ENCODE measurements at places on chromosomes 6 and 20.

- DNase-seq, result peak; percentile 43
Measured at GRCh38 chr6:126662966-126663365, 323.1 kb downstream of the CENPW start.

DNA sequence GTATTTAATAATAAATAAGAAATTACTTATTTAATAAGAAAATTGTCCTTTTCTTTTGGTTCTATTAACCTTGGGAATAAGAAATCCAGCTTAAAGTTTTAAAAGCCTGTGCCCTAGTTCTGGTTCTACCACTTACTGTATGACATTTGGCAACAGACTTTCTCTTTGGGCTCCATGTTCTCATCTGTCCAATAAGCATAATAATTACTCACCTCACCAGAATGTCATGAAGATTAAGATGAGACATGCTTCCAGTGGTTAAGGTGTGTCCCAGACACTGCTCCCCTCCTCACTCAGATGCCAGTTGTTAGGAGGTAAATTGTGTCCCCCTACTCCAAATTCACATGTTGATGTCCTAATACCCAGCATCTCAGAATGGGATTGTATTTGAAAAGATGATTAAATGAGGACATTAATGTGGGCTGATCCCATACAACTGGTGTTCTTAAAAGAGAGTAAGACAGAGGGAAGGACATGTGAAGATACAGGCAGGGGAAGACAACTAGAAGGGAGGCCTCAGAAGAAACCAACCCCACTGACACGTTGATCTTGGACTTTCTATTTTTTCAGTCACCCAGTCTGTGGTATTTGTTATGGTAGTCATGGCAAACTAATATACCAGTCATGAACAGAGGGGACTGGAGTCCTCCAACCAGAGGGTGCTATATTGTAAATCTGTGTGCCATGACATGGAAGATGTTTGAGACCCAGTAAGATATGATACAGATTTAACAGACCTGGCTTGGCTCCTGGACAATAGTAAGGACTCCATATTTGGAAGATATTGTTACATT lies 6.4 kb upstream of the MICAL1 start:
- DNase-seq, result no peak

DNA sequence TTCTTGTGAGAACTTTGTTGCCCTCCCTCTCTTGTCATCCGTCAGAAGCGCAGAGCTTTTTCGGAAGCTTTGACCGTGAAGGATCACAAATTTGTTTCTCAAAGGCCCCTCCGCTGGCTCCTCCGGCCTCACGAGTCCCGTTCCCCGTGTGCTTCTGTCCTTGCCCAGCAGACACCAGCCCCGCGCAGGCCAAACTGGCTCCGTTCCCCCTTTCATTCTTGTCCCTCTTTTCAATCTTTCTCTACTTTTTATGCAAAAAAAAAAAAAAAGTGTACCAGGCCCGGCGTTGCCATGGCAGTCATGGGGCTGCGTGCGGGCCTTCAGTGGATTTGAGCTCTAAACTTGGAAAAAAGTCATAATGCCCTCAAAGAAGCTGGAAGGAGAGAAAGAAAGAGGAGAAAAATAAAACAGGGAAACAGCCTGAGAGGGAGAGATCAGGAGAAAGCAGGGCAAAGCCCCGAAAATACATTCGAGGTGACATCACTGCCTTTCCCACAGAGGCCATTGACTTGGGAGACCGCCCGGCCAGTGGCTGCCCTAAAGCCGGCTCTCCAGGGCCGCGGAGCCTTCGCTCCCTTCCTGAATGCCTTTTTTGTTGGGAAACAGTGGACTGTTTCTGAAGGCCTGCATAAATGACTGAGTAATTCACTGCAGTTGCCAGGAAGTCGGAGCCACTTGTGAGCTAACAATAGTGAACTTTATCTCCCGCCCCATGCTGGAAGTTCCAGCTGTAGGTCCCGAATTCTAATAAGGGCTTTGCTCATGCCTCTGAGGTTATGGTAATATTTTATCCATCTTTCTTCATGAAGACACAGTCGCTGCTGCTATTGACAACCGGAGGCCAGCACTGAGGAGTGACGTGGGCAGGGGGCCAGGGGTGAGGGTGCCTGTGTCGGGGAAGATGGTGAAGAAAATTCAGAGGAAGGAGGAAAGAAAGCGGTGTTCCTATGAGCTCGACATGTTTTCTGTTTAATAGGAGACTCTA lies 670.9 kb downstream of the QKI start:
- DNase-seq, result peak; percentile 82

DNA sequence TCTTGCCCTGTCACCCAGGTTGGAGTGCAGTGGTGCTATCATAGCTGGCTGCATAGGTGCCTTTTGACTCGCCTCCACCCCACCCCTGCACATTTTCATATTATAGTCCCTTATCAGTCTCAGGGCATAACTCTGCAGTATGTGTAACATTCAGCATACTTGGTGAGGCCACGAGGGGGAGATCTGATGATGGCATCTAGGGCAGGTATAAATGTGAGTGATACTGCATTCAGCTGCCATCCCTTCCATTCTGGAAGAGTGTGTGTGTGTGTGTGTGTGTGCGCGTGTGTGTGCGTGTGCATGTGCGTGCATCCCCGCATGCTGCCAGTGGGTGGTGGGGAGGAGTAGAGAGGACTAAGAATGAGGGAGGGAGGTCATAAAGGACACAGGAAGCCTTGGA lies 81.4 kb downstream of the JARID2 start:
- DNase-seq, result no peak

DNA sequence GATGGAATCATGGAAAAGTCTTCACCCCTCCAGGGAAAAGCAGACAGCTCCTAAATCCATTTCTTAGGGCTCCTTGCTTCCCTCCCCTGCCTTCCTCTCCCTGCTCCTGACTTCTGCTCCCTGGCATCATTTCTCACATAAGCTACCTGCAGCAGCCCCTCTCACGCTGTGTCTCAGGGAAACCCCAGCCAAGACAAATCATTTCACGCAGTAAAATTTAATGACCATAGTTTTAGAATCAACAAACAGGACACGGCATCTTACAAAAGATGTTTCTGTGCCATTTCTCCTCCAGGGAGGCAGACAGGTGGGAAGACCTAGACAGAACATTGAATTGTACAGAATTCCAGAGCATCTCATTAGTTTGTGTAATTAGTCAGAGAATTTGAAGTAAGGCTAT lies 16.5 kb upstream of the FOXQ1 start:
- no peak for DNase-seq

DNA sequence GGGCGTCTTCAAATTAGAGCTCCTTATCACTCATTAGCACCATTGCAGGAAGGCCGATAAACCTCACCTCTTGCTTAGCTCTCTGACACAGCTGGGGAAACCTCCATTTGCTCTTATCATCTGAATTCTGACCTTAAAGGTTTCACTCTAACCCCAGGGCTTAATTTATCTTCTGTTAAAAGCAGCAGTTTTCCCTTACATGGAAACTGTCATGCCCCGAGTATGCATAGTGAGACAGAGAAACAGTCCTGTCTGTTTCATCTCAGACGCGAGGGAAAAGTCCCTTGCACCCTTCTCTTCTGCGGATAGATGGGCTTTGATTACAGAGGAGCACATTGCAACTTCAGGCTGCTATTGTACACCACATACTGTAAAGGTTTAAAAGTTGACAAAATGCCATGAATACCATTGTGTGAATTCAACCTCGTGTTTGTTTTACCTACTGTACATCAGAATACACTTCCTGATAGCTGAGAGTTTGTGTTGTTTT lies 191.5 kb upstream of the BMP2 start:
- DNase-seq, result no peak

- no peak for DNase-seq
Measured at GRCh38 chr6:150315626-150316025, 53.2 kb upstream of the IYD start.

DNA sequence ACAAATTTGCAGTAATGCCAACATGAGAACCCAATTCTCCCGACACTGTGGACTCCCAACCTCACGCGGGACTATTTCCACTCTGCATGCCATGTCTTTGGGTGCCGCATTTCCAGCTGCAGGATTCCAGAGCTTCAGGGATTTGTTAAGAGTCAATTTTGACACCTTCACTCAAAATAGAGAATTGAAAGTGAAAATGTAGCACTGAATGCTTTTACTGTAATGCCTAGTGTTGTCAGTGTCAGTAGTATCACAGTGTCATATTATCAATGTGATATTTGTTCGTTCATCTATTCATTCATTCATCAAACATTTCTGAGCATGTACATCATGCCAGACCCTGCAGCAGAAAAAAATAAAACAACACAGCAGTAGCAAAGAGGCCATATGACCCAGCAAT lies 13.4 kb upstream of the FAM50B start:
- DNase-seq, result no peak

GRCh38 chr6:111837641-111838500 lies 35.4 kb downstream of the FYN start:
- DNase-seq, result no peak

GRCh38 chr20:49593466-49594142 lies 25.7 kb upstream of the PTGIS start:
- DNase-seq, result no peak

- peak; percentile 86 for DNase-seq
Measured at GRCh38 chr6:121435444-121436069, at the start of gene GJA1. Gene GJA1, plus strand, starts transcription at chr6:121435646. Its CDS starts 11,202 bp downstream, at chr6:121446848.

GRCh38 chr6:169812257-169812644 lies 60.8 kb downstream of the ERMARD start:
- no peak for DNase-seq

DNA sequence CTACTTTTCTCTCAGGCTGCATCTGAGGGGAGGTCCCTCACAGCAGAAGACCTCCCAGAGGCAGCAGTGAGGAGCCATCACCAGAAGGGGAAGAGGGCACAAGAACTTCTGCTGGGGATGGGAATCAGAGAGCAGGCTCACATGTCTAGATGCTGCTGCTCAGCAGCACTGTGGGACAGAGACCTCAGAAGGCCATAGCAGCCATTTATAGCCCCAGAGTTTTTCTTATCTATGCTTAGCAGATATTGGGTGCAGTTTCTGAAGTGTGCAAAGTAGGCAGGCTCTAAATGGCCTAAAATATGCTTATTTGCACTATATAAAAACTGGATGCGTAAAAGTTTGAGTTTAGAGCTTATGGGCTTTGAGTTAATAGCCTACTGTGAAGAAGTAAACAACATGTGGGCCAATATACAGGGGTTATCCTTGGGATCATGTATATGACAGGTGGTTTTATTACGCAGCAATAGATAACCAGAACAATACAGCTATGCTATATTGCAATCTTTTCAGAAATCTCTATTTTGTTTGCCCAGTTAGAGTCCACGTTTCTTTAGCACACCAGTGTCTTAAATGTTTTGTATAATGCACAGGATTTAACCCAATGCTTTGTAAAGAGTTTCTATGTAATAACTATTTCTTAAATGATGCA lies 60.2 kb upstream of the TMEM244 start:
- no peak for DNase-seq

- DNase-seq, result peak; percentile 54
Measured at GRCh38 chr20:45833883-45834796, 541 bp downstream of the SNX21 start.

- no peak for DNase-seq
Measured at GRCh38 chr6:170184316-170184715, 106.6 kb downstream of the DLL1 start.

GRCh38 chr6:144349690-144350527 lies 64.8 kb downstream of the UTRN start:
- peak; percentile 64 for DNase-seq

DNA sequence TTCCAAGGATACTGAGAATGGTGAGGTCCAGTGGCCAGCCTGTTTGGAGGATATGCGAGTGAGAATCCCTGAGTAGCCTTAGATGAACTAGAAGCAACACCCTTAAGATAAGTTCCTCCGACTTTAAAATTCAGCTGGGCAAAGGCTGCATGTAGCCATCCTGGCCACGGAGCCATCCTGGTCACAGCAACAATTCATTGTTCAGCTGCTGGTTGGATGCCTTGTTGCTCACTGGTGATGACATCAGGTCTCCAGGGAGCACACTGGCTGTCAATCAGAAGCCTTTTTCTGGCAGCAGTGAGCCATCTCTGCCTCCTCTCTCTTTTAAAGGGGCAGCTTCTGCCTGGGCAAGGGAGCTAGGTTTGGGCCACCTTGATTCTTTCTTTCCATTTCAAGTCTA lies 22.4 kb upstream of the RIMS4 start:
- DNase-seq, result peak; percentile 58

DNA sequence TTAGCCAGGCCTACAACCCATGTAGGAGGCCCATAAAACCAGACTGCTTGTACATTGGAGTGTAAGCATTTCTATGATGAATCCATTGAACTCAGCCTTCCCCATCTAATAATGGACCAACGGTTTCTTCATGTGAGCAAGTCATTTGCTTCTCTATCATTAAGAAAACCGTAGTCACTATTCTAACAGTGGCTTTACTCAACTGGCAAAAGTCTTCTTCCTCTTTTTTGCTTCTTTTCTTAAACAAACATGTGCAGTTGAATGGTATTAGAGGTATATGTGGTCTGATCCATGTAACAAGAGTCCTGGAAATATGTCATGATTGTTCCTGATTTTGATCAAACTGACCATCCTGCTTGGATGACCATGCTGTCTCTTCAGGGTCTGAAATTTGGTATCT lies 132.4 kb upstream of the STXBP5 start:
- no peak for DNase-seq

- DNase-seq, result no peak
Measured at GRCh38 chr20:634148-634925, 18.7 kb downstream of the SRXN1 start.

- DNase-seq, result no peak
Measured at GRCh38 chr6:44171899-44172546, 13.4 kb downstream of the CAPN11 start.

DNA sequence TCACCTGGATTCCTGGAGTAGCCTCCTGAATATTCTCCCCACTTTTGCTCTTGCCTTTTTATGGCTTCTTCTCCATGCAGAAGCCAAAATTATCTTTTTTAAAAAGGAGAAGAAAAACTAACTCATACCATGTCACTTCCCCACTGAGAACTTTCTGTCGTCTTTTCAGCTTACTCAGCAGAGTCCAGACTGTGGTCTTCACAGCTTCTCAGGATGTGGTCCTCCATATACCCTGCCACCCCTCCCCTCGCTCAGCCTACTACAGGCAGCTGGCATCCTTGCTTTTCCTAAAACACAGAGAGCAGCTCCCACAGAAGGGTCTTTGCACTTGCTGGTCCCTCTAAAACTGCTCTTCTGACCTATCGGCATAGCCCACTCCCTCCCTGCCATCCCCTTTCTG lies 89.4 kb upstream of the ISM1 start:
- DNase-seq, result no peak

- DNase-seq, result no peak
Measured at GRCh38 chr6:65627015-65627414, 80.0 kb downstream of the EYS start.

DNA sequence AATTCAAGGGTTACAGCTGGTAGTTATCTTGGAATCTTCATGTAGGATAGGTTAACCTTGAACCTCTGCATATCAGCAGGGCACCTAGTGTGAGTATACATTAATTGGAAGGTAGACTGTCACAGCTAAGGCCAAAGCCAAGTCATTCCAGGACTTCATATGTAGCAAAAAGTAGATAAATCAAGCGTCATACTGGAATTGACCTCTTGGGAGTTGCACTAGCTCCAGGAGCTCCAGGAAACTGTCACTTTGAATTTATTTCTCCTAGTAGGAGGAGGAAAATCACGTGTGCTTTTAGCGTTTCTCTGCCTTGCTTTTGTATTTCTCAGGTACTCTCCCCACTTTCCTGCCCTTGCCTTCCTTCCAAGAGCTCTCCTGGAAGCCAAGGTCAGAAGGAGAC lies 30.3 kb downstream of the RIPOR2 start:
- DNase-seq, result peak; percentile 37

- DNase-seq, result peak; percentile 54
Measured at GRCh38 chr6:163712566-163712961, 298.0 kb downstream of the QKI start.

- no peak for DNase-seq
Measured at GRCh38 chr20:63533871-63534393, 3.2 kb downstream of the PTK6 start.

Data from fibroblast of mammary gland (primary cell).